LHCN-M2 (cell line): ENCODE measurements at places on chromosomes 12 and 14.

- peak; percentile 87 for DNase-seq
Measured at GRCh38 chr12:93778306-93778705, 101.1 kb downstream of the CRADD start.

DNA sequence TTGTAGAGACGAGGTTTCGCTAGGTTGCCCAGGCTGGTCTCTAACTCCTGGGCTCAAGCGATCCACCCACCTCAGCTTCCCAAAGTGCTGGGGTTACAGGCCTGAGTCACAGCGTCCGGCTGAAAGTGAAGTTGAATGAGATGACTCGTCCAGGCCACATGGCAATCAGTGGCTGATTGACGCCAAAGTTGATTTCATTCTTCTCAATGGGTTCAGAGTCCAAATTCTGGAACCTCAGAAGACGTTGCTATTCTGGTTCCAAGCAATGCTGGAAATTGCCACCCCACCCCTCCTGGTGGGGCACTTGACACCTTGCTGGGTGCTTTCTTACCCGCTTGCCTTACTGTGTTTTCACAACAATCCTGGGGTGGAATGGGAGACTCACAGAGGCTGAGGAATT, 14.9 kb downstream of the ABCB9 start:
- peak; percentile 74 for DNase-seq

DNA sequence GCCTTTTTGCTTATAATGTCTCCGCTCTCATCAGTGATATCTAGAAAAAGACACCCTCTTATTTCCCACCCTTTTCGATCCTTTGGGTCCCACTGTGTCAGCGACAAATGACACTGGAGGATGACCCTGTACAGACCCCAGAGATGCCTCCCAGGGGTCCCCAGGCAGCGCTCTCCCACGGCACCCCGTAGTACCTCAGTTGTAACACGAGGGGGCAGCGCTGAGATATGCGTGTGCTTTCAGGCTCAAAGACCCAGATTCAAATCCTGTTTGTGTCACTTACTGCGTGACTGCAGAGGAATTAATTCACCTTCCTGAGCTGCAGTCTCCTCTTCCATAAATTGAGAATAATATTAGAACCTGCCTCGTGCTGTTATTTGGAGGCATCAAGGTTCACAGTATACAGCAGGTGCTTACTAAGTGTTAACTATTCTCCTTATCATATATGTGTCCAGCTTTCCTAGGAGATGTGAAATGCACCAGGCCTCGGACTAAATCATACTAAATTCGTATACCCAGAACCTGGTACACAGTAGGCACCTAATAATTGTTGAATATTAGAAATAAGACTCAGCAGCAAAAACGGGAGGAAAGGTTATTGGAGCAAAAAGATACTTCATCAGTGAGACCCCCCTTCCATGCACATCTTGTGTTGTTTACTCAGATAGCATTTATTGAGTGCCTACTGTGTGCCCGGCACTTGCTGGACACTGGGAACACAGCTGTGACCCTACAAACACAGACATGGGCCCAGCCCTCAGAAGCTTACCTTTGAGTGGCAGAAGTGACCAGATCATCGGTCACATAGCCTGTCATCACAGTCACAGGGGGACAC, 99.9 kb downstream of the PHETA1 start:
- DNase-seq = no peak

GRCh38 chr14:30054201-30054600, 126.6 kb upstream of the PRKD1 start:
- no peak for DNase-seq

GRCh38 chr14:52553671-52554575, 1.3 kb downstream of the GPR137C start:
- peak; percentile 77 for DNase-seq

GRCh38 chr12:112978163-112979040, at the start of gene OAS2:
Gene OAS2, plus strand, starts transcription at chr12:112978519. Its CDS starts 90 bp downstream, at chr12:112978609.
- DNase-seq = peak; percentile 82

DNA sequence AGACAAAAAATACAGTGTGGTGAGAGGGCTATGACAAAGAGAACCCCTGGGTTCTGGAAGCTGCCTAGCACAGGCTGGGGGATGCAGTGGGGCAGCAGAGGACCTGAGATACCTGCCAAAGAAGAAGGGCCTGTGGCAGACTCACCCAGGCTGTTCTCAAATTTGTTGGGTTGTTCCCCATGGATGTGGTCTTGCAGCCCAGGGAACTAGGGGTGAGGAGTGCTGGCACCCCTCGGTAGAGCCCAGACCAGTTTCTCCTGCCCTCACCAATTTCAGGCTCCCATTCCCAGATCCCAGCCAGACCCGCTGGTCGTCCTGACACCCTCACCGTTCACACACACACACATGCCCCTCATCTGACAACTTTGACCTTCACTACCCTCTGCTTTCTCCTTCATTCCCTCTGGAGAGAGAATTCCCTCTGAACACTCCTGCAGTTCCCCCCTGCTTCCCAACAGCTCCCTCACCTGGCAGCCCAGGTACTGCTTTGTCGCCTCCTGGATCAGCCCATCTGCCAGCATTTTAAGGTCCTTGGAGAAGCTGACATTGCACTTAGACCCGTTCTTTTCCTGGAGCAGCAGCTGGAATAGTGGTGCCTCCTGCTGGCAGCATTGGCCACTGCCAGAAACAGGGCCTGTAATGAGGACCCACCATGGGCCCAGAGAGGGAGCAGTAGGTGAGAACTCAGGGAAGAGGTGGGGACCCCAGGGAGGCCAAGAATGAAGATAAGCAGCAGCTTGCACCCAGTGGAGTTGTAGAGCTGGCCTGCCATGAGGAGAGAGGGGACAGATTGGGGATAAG, 5.9 kb upstream of the GDF11 start:
- peak; percentile 77 for DNase-seq

DNA sequence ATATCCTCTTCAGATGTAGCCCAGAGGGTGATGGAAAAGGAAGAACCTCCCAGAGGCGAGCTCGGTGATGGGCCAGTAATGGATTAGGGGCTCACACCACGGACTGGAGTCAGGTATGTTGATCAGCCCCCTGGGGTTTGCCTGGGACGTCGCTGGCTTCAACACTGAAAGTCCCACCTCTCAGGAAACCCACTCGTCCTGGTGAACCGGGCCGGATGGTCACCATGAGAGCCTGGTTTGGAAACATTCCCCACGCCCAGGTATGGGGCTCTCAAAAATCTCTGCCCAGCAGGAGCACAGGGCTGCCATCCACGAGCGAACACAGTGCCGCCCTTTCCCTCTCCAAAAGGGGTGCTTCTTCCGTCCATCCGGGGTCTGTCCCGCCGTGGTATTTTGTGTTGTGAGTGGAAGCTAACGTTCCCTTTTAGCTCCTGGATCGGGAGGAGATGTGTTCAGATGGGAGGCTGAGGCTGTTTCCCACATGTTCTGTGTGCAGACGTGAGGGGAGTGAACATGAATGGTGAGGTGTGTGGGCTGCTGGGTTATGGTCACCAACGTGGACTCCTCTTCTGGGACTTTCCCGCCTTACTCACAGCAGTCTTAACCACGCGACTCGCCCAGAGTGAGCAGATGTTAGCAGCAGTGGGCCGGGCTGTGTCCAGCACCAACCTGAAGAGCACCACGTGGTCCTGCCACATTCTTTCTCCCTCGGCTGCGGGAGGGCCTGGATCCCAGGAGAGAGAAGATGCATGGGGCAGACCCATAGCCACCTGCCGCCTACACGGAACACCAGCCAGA, 139.2 kb downstream of the KIF26A start:
- DNase-seq = no peak

- no peak for DNase-seq
Measured at GRCh38 chr12:4960030-4960429, 50.3 kb downstream of the KCNA1 start.

GRCh38 chr12:107080299-107080698, 13.1 kb downstream of the CRY1 start:
- no peak for DNase-seq

- DNase-seq = no peak
Measured at GRCh38 chr12:34604631-34605509, 582.6 kb downstream of the ALG10 start.

DNA sequence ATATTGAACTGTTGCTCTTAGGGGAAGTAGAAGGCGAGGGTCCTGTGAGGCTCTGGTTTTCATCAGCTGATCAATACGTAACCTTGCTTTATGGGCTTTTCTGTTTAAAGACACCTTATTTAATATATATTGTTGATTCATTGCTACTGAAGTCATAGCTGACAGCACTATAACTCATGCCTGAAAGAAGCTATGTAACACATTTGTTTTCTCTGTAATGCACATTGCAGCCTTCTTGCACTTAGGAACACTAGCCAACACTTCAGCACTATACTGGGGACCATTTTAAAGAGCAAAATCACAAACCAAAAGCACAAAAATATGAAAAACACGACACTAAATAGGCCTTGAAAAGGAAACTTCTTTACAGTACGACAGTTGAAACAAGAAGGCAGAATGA, 135.7 kb downstream of the TTC6 start:
- no peak for DNase-seq

DNA sequence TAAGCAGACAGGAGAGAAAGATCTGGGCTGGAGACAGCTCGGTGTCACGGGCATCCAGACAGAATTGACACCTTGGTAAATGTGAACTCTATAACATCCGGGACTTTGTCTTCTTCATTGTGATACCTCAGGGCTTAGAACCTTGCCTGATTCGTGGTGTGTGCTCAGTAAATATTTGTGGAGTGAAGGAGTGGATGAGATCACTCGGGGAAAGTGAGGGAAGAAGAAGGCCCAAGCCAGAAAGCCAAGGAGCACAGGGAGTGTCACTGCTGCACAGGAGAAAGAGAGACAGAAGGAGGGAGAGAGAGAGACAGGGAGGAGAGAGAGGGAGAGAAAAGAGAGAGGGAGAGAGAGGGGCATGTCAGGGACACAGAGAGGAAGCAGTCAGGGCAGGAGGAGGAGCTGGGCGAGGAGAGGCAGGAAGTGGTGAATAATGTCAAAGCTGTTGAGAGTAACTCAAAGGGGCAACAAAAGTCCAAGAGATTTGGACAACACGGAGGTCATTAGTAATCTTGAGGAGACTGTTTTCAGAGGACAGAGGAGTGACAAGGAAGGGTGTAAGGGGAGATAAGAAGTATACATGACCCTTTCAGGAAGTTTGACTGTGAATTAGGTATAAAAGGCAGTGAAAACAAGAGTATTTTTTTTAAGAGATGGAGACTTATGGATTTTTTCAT, 141.6 kb upstream of the MAX start:
- DNase-seq = no peak

DNA sequence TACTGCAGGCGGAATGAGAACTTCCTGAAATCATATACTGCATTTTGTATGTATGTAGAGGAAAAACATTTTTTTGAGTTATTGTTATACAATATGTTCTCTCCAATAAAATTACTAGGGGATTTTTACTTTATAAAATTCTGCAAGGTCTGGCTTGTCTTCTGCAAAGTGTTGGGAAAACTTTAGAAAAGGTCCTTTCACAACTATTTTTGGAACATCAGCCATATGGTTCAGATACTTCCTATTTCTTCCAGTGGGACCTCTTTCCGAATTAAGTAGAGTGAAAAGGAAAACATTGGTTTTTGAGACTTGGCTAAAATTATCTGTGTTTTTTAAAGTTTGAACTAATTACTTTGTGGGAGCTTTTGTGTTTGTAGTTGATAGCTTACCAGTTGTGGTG, 52.7 kb downstream of the DAAM1 start:
- no peak for DNase-seq

DNA sequence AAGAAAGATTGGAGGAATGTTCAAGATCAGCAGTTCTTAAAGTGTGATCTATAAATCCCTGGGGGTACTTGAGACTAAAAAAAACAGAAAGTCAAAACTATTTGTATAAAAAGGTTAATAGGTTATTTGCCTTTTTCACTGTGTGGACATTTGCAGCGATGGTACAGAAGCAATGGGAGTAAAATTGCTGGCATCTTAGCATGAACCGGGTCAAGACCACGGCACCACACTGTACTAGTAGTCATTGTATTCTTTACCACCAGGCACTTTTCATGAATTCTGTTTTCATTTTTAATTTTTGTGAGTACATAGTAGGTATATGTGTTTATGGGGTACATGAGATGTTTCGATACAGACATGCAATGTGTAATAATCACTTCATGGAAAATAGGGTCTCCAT, 126.2 kb downstream of the IPO8 start:
- DNase-seq = no peak

DNA sequence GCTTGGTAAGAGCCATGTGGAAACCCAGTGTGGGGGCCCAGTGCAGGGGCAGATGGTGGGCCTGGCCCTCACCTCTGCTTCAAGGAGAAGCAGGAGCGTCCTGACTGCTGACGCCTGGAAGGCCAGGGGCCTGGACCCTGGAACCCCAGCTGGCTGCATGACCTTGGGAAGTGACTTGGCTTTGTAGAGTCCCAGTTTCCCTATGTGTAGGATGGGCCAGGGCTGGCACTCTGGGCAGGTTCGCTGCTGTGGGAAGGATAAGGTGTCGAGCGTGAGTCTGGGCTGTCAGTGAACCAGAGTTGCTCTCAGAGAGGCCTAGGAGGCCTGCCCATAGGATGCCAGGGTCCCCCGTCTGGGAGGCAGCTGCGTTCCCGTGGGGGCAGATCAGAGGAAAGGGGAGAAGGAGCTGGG, 43.2 kb downstream of the TRAFD1 start:
- no peak for DNase-seq

DNA sequence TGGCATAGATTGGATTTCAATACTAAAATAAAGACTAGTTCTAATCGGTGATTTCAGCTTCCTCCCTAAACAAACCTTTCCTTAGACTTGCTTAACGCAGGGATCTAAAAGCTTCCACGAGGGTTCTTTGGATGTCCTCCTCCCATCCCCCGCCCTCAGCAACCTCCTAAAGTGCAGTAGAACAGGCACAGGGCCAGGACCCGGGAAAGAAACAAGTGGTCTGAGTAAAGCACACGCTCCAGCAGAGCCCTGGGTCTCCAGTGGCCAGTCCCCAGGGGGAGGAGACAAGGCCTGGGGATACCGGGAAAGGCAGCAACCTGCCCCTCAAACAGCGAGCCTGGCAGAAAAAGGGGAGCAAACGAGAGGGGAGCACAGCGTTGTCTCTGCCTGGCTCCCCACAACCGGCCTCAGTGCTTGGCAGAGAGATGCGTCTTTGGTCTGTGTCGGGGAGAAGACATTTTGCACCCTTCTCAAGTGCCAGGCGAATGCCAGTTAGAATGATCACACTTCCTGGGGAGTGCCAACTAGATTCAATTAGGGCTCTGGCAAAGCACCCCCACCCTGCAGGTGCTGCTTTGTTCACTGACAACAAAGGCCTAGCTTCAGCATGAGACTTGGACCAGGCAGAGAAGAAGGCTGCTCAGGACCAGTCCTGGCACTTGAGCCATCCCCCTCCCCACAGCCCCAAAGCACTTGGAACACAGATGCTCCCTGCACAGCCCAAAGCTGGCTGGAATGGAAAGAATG, 17.1 kb upstream of the SLC6A12 start:
- no peak for DNase-seq

DNA sequence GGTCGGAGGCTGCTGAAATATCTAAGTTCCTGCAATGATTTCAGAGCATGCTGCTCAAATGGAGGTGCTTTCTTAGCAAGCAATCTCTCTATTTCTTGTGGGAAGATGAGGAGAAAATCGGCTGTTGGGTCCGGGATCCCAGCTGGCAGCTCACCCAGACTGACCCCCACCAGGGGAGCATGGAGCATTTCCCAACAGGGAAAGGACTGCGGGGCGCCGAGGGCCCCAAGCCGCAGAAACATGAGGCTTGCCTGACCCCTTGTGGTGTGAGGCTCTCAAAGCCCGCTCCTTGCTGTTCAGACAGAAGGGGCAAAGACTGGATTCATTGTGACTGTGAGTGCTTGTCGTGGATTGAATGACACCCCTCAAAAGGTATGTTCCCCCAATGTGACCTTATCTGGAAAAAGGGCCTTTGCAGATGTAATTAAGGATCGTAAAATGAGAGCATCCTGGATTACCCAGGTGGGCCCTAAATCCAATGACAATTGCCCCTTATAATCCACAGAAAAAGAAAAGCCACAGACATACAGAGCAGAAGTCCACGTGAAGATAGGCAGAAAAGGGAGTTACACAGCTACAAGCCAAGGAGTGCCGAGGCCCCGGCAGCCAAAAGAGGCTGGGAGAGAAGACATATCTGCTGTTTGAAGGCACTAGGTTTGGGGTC, 116.3 kb upstream of the VASH1 start:
- peak; percentile 9 for DNase-seq
